CD4-positive, alpha-beta T cell treated with Interleukin-6 for 4 hours (primary cell): ENCODE measurements at places on chromosomes 11 and 22.

GRCh38 chr22:29081517-29082236 lies 8.8 kb downstream of the KREMEN1 start:
- DNase-seq: no peak

GRCh38 chr11:1746511-1746931 lies 3.9 kb downstream of the IFITM10 start:
- DNase-seq: no peak

- DNase-seq: no peak
These were observed 115.2 kb upstream of the TIMP3 start for GRCh38 chr22:32686354-32686753.

DNA sequence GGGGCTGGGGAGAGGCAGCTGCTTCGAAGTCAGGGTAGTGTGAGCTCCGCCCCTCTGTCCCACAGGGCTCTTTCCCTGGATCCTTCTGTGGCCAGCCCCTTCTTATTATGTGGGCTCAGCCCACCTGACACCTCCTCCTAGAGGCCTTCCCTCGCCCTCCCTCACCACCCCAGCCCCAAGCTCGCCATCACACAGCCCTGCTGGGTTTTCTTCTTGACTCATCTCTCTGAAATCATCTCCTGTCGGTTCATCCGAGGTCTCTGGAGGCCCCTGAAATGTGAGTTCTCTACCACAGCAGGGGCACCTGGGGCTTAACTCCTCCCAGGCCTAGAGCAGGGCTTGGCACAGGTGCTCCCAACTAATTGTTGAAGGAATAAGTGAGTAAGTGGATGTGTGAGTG lies 65.2 kb downstream of the CACNA1I start:
- DNase-seq: no peak

DNA sequence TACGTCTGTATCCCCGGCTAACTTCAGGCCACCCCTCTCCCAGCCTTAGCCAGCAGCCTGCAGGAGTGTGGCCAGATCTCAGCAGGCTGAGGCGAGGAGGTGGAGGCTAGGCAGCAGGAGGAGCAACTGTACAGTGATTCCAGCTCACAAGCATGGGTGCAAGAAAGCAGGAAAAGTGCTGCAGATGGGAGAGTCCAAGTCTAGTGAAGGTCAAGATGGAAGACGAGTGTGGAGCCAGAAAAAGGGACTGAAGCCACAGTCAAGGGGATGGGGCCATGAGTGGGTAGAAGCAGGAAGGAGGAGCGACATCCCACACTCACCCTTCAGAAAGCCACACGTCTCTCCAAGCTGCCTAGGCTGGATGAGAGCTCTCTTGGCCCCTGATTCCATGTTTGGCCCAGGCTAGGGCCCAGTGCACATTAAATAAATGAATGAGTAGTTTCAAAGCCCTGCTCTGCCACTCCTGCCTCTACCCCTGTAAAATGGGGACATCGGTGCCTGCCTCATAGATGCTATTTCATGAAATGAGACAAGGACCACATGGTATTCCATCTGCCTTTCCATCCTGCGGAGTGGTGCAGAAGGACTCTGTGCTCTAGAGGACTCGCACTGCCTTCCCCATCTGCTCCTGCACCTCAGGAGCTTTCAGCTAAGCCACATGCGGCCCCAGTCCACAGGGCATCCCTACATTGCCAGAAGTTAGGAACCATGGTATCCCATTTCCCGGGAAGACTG lies 2.9 kb downstream of the YDJC start:
- DNase-seq: no peak

- no peak for DNase-seq
These were observed 103.7 kb downstream of the CD44 start for GRCh38 chr11:35242412-35243242.

- DNase-seq: no peak
These were observed 104.5 kb downstream of the NTM start for GRCh38 chr11:131474947-131475346.

DNA sequence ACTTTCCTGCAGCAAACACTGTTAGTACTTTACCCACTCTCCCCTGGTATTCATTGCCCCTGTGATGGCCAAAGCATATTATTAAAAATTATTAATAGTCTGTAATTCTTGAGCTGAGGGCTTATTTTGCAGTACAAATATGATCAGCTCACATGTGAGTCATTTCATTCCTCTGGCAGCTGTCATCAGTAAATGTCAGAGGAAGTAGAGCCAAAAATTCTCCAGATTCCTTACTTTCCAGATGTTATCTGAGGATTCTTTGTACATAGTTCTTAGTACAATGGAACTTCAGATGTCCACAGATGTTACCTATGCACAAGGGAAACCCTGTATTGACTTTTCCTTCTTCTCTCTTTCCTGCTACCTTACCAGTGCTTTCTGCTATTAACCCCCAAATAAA lies 12.5 kb downstream of the OR5B3 start:
- no peak for DNase-seq

DNA sequence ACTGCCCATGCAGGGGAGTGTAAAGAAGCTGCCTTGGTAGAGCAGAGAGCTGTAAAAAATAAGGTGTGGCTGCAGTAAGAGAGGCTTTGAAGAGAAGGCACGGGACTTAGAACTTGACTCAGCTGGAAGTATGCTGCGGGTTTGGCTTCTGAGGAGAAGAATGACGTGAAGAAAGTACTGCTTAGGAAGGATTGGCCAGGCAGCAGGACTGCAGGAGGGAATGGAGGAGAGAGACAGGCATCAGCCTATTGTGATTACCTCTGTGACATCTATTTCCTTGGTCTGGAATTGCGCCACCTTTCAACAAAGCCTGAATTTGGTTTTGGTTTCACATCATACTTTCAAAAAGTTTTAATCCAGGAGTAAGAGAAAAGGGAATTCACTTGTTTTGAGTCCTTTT lies 22.5 kb downstream of the PRRG4 start:
- DNase-seq: no peak

DNA sequence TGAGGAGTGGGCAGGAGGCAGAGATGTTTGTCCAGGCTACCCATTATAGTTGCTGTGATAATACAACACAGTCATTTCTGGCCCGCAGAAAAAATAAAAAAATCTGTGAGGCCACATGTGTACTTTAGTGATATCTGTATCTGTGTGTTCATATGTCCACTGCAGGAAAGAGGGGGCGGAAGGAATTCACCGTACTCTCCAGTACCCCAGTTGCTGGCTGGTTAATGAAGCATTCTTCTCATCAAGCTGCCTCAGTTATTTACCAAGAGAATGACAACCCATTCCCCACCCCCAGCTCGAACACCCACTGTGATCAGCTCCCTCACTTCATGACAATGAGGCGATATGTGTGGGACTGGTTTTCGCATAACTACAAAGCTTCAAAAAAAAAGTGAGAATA lies 309.3 kb downstream of the SOX6 start:
- no peak for DNase-seq

GRCh38 chr22:25494774-25495173 lies 69.7 kb upstream of the GRK3 start:
- DNase-seq: no peak

DNA sequence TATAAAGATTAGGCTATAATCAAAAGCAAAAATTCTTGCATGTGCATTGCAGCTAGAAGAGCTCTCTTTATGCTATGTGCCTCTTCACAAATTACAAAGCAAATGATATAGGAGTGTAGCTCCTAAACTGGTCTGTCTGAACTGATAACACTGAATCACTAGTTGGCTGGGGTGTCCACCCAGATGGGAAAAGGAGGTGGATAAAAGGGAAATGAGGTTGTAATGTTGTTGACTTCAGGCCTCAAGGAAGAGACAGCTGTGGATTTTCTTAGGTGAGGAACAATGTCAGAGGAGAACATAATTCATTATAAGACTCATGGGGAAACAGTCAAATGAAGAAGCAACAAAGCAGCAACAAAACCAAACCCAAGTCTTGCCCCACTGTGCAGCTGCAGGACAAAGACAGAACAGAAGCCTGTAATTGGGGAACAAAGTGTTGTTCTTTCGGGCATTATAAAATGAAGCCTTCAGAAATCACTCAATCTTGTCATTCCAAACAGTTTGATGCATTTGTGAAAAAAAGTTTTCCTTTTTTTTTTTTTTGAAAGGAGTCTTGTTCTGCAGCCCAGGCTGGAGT lies 130.1 kb upstream of the DDI1 start:
- no peak for DNase-seq

GRCh38 chr11:10653946-10654810 lies 39.4 kb downstream of the IRAG1 start:
- DNase-seq: peak; percentile 54

DNA sequence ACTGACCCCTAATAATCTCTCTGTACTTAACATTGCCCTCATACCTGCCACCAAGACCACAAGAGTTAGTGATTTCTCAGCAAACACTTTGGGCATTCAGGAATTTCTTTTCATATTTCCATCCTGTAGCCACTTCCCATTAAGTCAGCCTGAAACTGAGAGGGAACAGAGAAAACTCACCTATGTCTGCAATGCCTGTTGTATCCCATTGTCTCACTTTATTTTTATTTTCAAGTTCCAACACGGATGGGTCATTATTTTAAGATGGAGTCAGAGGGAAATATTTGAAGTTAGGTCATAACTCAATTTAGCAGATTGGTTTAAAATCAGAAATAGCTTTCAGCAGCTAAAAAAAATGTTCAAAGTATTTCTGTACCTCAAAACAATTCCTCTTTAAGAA lies 937.8 kb upstream of the CHORDC1 start:
- DNase-seq: no peak

- no peak for DNase-seq
These were observed 49.1 kb downstream of the MICAL2 start for GRCh38 chr11:12159351-12160099.

DNA sequence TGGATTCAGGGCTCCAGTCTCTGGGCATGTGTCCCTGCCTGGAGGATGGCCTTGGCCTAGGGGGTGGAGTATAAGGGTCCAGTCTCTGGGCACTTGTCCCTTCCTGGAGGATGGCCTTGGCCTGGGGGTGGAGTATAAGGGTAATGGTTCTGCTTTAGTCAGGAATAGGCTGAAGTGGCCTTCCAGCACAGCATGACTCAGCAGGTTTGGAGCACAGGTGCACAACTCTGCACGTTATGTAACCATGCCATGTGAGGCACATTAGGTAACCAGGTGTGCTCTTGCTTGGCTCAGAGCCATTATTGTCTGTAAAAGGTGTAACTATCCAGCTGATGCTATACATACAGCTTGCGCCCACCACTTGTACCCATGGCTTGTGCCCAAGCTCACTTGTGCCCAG lies 48.4 kb upstream of the POLD3 start:
- no peak for DNase-seq

- DNase-seq: peak; percentile 69
These were observed at the start of gene APOL1 for GRCh38 chr22:36252754-36253522. TSS of gene APOL1 (plus strand) at chr22:36253133. CDS start at chr22:36254956, 1,823 bp downstream.

- no peak for DNase-seq
These were observed 81.9 kb downstream of the CEP164 start for GRCh38 chr11:117409511-117409910.

DNA sequence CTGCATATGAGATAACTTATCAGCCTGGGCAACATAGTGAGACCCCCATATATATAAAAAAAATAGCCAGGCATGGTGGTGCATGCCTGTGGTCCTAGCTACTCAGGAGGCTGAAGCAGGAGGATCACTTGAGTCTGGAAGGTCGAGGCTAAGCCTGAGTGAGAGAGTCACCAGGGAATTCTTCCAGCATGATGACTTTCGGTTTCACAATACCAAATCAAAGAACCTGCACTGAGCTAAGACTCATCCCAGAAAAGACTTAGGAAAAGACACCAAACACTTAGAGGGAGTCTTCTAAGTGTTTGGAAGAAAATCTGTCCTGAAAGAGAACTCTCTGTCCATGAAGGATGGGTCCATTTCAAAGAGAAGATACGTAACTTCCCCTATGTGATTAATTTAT lies 12.7 kb downstream of the STK33 start:
- no peak for DNase-seq

- DNase-seq: peak; percentile 80
These were observed 1.3 kb upstream of the HDAC10 start for GRCh38 chr22:50252082-50253045.

- no peak for DNase-seq
These were observed 6.6 kb downstream of the HOATZ start for GRCh38 chr11:111521135-111521534.

DNA sequence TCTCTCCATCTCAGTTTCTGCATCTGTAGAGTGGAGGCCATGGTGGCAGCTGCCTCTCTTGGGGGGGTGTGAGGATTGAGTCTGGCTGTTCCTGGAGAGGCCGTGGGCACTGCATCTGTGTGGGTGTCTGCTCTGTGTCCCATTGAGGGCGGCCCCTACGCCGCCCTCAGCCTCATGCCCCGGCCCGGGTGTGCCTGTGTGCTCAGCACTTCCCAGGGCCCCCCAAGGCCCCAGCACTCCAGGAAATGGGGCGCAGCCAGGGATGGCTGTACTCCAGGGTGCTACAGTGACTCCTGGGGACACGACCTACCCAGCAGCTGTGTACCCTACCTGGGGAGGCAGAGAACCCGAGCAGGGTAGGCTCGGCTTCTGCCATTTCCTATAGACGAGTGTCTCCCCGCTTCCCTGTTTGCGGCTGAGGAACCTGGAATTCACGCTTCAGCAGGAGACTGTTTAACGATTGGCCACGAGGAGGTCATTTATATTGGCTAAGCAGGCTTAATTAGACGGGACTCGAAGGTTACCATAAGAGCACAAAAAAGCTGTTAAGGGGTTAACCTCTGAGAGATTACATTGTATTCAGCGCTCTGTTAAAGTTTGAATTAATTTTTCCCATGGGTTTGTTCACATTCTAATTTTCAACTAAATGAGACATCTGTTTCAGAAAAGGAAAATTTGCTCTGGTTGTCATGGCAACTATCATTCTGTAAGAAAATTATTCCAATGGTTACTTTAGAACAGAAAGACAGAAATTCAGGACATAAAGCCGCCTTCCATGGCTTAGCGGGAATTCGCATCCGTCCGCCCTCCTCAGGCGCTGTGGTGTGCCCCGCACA lies 76.4 kb downstream of the MPPED1 start:
- DNase-seq: no peak

- no peak for DNase-seq
These were observed 49.0 kb downstream of the CTSC start for GRCh38 chr11:88288560-88288959.

GRCh38 chr11:58659404-58659803 lies 36.9 kb downstream of the CNTF start:
- no peak for DNase-seq

- no peak for DNase-seq
These were observed 30.8 kb upstream of the SORL1 start for GRCh38 chr11:121421149-121421901.

DNA sequence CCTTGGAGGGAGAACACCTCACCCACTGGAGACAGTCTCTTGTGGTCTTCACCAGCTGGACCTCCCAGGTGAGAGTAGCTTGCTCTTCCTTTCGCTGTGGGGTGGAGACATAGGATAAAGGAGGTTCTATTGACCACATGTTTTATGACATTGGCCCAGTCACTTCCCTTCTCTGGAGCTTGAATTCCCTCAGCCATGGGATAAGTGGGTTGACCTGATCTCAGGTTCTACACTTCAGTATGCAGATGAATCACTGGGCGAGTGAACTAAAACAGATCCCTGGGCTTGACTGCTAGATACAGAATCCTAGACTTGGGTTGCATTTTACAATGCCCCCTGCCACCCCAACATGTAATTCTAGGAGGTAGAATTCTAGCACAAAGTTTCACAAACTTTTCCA lies 54.8 kb upstream of the PRSS23 start:
- no peak for DNase-seq

- DNase-seq: no peak
These were observed 17.6 kb downstream of the FDX1 start for GRCh38 chr11:110447343-110447742.

GRCh38 chr11:84894666-84895065 lies 732.5 kb downstream of the DLG2 start:
- no peak for DNase-seq

- DNase-seq: no peak
These were observed 488.6 kb downstream of the METTL15 start for GRCh38 chr11:28596816-28597215.
